Activated naive CD4-positive, alpha-beta T cell (primary cell): ENCODE measurements at places on chromosomes 16 and 17.

GRCh38 chr17:22270381-22270780 is 578.1 kb downstream of the KCNJ18 start:
- DNase-seq, result no peak

- DNase-seq, result no peak
Observed at GRCh38 chr16:19265380-19265930, 20.1 kb upstream of the CLEC19A start.

- DNase-seq, result no peak
Observed at GRCh38 chr17:4585638-4585994, 1.3 kb downstream of the SMTNL2 start.

GRCh38 chr17:82754297-82755208 is 2.7 kb downstream of the TBCD start:
- DNase-seq, result no peak

DNA sequence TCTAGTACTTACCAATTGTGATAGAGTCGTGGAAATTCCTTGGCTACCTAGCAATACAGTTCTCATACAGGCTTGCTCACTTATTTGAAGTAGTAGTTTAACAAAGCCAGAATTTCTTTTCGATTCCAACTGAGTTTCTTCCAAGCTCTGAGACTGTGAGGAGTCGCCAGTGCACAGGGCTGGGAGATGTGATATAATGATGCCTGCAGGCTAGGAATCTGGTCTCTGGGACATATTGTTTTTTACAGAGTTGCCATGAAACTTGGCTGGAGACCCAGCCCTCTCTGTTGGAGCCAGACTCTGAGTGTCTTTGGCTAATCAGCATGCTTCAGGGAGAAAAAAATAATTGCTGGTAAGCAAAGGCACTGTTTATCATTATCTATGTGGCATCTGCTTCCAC is 698.8 kb upstream of the GOT2 start:
- no peak for DNase-seq

GRCh38 chr16:3007059-3007956 is 5.4 kb upstream of the CLDN9 start:
- no peak for DNase-seq

DNA sequence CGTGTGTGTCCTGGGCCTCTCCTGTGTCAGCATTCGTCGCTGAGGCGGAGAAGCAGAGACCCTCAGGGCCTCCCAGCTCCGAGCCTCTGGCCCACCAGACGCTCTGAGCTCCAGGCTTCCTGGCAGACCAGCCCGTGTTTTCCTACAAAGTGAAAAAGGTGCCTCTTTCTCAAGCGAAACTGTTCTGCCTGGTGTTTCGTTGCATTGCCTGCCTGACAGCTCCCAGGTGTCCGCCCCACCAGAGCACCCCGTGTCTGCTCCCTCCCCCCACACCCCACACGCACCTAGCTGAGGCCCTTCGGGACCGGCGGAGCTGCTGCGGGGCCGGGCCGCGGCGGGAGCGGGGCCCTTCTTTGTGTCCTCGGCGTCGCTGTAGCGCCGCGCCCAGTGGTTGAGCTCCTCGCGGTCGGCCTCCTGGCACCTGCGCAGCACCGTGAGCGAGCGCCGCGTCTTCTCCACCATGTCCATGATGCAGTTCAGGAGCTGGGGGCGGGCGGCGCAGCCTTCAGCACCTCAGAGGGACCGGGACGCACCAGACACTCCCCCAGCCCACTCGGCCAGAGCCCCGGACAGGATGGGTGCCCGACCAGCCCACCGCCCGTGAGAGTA is 14.7 kb upstream of the PABPN1L start:
- DNase-seq, result no peak

- no peak for DNase-seq
Observed at GRCh38 chr17:80353718-80354275, 61.2 kb upstream of the ENDOV start.

GRCh38 chr17:10120749-10121148 is 77.7 kb downstream of the GAS7 start:
- DNase-seq, result no peak

DNA sequence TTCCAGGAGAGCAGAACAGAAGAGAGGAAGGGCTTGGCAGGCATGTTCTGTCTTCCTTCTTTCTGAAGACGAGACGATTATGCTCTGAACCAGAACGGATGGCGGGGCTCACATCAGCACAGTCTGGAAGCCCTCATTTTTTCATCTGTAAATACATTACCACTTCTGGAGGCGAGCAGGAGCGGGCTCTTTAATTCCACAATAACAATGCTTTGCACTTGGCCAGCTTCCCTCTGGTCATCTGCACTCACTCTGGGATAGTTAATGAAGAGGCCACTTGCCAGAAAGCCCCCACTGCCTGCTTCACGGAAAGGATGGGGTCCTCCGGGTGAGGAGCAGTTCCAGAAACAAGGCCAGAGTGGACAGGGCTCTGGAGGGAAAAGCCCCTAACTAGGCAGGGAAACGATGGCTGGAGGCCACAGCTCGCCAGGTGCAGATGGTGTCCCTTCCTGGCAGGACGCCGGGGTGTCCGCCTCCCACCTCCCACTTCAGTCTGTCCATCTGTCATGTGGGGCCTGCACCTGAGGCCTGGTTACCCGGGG is 13.1 kb upstream of the BCAR1 start:
- DNase-seq, result no peak

DNA sequence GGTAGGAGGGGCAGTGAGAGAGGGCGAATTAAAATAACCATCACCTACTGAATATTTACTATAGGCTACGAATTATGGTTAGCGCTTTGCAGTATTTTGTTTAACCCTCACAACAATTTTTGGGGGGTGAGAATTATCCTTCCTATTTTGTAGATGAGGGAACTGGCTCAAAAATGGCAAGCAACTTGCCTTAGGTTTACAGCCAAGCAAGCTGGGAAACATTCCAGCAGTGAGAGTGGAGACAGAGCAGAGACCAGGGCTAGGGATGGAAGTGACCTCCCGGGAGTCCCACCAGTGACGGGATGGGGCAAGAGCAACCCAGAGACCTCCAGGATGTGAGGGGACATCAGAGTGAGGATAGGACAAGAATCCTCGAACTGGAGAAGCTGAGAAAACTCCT is 352 bp upstream of the VMO1 start:
- DNase-seq, result no peak

- no peak for DNase-seq
Observed at GRCh38 chr16:66204756-66205155, 161.7 kb upstream of the CDH5 start.

DNA sequence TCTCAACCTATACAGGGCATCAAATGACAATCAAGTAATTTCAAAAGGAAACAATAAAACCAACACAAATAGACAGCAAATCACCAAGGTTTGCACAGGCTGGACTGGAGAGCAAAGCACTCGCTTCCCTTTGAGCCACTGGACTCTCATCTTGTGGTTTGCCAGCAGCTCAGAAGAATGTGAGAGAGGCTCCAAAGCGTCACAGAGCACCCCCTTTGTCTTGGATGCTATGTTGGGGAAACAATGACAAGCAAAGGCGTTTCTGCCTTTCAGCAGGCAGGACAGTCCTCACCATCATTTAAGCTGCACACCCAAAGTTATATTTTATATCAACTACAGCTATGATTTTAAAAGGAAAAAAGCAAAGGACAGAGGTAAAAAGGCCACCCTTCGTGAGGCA is 13.2 kb downstream of the SLC6A4 start:
- no peak for DNase-seq

DNA sequence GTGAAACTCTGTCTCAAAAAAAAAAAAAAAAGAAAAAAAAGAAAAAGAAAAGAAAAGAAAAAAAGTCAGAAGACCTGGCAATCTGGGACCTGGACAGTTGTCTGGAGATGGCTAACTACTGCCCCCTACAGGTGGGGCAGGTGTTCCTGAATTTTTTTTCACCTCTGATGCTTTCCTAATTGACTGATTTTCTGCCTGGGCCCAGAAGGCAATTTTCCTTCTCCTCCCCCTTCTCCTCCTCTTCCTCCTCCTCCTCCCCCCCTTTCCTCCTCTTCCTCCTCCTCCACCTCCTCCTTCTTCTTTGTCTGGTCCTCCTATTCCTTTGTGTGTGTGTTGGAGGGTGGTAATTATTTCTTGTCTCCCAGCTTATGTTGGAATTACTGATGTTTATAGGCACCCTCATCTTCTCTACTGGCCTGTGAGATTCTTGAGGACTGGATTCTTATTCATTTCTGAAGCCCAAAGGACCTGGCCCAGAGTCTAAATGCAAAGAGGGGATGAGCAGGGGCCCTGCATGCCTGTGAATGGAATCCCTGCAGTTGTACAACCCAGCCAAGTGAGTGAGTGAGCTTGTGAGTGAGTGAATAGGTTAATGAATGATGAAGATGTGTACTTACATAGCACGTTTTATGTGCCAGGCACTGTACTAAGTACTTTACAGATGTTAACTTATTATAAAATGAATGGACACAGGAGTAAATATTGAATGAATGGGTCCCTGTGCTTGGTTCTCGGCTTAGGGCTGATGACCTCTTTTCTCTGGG is 26.9 kb downstream of the IRX5 start:
- no peak for DNase-seq

DNA sequence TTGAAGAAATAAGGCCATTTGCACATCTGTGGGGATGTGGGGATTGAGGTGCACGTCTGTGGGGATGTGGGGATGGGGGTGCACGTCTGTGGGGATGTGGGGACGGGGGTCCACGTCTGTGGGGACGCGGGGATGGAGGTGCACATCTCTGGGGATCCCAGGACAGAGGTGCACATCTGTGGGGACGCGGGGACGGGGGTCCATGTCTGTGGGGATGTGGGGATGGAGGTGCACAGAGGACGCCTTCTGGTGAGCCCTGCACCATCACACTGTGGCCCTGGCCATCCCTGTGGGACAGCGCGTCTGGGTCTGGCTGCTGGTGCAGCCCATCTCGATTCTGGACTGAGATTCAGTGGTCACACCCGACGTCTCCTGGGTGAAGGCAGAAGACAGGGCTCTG is 161.4 kb downstream of the LAT start:
- no peak for DNase-seq

DNA sequence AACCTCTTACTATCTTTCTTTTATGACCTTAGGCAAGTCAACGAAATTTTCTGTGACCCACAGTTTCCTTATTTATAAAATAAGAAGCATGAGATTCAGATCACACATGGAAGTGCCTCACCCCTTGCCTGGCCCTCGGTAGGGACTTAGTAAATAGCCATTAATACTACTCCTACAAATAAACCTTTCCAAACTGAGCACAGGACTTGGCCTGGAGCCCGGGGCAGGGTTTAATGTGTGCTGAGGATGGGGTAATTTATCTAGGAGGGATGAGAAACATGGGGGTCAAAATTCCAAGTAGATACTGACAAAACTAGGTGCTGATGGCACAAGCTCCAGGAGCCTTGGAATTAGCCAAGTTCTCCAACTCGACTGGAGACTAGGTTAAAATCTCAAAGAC is 35.0 kb downstream of the PITPNC1 start:
- no peak for DNase-seq

- DNase-seq, result no peak
Observed at GRCh38 chr17:39611401-39612112, 3.8 kb upstream of the NEUROD2 start.

DNA sequence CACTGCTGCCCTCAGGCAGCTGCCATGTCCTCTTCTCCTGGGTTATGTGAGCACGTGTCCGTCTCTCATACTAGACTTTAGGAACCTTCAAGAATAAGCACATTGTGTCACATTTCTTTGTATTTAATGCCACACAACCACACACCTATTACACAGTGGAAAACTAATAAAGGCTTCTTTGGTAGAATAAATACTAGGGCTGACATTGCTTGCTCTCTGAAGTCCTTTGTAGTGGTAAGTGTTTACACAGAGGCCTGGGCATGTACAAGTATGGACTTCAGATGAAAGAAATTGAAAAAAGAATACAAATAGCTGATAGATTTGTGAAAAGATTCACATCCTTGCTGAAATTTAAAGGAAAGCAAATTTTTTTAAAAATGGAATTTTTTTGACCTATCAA is 188.1 kb upstream of the CCL2 start:
- no peak for DNase-seq

GRCh38 chr16:54226296-54227010 is 60.1 kb downstream of the IRX3 start:
- no peak for DNase-seq

DNA sequence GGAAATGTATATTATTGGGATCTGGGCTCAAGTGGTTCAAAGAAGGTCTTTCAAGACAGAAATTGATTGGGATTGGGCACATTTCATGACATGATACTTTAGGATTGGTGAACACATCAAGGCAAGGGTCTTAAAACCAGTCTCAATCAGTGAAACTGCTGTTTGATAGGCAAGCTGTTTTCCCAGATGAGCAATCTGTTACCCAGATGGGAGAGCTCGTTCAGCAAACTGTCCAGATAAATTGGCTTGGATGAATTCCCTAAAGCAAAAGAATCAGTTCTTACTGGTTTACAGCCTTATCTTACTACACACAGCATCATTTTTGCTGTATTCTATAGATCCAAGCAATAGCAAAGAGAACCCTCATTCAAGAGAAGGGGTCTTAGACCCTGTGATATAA is 31.0 kb upstream of the CNEP1R1 start:
- DNase-seq, result no peak

GRCh38 chr16:69431948-69432468 is 7.6 kb downstream of the CYB5B start:
- no peak for DNase-seq

DNA sequence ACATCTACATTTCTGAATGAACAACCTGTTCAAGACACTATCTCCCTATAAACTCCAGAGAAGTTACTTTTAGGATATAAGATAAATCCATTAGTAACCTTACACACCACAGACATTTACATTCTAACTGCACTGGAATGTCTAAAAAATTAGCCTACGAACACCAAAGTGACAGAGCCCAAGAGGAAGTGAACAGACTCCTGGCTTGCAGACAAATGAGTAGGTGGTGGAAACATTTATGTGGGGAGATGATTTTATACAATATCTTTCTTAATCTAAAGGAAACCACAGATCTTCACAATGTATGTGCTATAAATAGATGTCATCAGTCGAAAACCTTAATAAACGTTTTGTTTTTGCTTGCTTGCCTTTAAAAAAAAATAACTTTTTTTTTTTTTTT is 18.8 kb downstream of the ZNF652 start:
- no peak for DNase-seq

DNA sequence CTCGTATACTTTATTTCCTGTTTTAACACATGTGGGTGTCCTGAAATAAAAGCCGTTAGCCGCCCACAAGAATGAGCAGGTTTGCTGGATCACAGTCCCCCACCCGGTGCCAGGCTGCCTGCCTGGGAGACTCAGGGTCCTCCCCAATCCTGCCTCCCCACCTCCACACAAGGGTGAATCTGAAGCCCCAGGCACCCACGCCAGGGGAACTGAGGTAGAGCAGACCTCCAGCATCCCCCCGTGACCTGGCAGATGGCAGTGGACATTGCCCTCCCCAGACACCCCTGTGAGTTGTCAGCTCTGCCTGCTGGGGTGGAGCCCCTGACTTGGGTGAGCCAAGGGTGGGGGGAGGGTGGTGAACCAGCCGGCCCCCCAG is 114.8 kb downstream of the METRNL start:
- DNase-seq, result no peak

GRCh38 chr16:88472637-88473205 is 19.6 kb downstream of the ZFPM1 start:
- no peak for DNase-seq

GRCh38 chr16:88785106-88785924 is at the start of gene PIEZO1:
Gene PIEZO1, minus strand, starts transcription at chr16:88785220. Its CDS starts 256 bp downstream, at chr16:88784964.
- DNase-seq, result peak; percentile 49

- DNase-seq, result no peak
Observed at GRCh38 chr17:61209106-61209439, 190.6 kb upstream of the TBX2 start.
